ENCODE measurements at places on chromosomes 13 and 19. TPM values are rescaled to one million over a fixed set of nuclear protein-coding genes. Genes with fewer than 3 reads are reported as not detected.

- DNase-seq, result peak; percentile 72
These were observed 665 bp downstream of the GPX4 start for GRCh38 chr19:1104311-1105007.

DNA sequence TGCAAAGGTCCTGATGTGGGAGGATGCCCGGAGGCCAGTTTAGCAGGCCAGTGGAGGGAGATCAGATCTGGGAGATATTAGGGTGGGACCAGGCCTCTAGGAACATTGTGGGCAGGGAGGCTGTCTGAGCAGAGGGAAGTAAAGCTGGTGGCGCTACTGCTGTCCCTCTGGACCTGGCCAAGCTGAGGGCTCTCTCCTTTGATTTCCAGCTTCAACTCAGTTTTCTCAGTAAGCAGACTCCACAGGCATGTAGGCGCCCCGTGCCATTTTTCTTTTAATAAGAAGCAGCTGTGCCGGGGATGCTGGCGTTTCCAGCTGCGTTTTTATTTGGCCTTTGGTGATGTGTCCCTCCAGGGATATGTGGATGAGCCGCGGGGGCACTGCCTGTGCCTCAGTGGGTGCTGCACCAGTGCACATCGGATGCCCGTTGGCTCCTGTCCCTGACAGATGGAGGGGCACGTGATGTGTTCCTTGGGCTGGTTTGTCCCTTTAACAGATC lies 6.7 kb downstream of the DNM2 start:
- no peak for DNase-seq

DNA sequence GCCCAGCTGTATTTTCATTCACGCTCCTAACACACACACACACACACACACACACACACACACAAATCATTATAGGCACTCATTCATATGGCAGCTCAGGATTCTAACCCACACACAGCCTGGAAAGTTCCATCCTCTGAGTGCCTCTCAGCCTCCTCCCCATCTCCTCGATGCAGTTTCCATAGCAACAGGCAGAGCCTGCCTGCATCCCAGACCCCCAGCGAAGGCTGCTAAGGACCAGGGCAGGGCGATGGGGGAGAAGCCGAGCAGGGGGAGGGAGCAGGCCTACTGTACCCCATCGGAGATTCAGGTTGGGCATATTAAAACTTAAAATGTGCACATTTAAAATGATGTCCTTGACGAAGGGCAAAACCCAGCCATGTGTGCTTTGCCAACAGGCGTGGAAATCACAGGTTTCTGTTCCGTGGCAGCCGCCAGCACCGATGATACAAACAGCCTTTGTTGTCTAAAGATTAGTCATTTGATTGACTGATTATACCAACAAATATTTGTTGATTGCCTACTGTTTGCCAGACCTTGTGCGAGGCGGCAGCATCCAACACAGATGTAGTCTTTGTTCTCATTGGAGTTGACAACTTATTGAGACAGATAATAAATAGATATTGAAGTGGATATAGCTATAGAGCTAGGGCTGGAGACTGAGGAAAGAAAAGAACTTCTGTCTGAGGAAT lies 43.8 kb upstream of the USP29 start:
- DNase-seq, result peak; percentile 65

DNA sequence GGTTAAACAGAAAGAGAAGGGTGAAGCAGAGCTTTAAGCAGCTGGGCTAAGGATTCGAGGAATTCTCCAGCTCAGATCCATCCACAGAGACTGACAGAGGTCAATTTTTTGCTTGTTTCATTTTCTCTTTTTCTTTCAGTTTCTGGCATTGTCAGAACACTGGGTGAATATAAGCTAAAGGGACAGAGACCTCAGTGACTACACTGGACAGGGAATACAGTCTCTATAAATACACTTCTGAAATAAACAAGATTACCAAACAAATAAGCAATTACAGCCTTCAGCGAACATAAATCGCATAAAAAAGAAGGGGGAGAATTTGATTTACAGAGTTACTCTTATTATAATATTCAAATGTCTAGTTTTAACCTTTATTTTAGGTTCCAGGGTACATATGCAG lies 3.7 kb upstream of the ZNF441 start:
- DNase-seq, result no peak

DNA sequence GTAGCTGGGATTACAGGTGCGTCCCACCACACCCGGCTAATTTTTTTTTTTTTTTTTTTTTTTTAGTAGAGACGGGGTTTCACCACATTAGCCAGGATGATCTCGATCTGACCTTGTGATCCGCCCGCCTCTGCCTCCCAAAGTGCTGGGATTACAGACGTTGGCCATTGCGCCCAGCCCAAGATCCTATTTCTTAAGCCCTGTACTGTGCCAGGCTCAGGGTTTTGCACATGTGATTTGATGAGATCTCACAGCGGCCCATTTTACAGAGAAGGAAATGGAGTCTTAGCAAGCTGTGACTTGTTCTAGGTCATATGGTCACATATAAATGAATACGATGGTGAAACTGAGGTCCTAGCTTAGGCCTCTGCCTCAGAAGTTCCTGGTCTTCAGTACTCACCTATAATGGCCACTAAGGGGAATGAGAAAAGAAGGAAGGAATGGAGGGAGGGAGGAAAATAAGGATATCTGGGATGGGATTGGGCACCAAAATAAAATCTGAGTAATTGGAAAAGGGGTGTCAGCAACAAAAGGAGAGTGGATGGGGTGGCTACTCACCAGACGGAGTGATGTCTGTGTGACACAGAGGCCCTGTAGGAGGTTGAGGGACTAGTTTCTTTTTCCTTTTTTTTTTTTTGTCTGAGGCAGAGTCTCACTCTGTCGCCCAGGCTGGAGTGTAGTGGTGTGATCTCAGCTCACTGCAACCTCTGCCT lies 1.3 kb downstream of the OSCAR start:
- DNase-seq, result no peak

GRCh38 chr13:67916650-67917049 lies 686.5 kb upstream of the PCDH9 start:
- DNase-seq, result no peak

- no peak for DNase-seq
These were observed 384.5 kb upstream of the GPC6 start for GRCh38 chr13:92842145-92842544.

GRCh38 chr19:53156850-53157249 lies 2.0 kb downstream of the ZNF347 start:
- no peak for DNase-seq

- DNase-seq, result no peak
These were observed 73.3 kb upstream of the ATXN8OS start for GRCh38 chr13:70034286-70034685.

- DNase-seq, result no peak
These were observed 1418.5 kb downstream of the EFNB2 start for GRCh38 chr13:105116966-105117365.

GRCh38 chr13:39542361-39542760 lies 60.6 kb downstream of the LHFPL6 start:
- DNase-seq, result no peak

- DNase-seq, result no peak
These were observed 106.2 kb downstream of the VWA8 start for GRCh38 chr13:41854758-41855157.

DNA sequence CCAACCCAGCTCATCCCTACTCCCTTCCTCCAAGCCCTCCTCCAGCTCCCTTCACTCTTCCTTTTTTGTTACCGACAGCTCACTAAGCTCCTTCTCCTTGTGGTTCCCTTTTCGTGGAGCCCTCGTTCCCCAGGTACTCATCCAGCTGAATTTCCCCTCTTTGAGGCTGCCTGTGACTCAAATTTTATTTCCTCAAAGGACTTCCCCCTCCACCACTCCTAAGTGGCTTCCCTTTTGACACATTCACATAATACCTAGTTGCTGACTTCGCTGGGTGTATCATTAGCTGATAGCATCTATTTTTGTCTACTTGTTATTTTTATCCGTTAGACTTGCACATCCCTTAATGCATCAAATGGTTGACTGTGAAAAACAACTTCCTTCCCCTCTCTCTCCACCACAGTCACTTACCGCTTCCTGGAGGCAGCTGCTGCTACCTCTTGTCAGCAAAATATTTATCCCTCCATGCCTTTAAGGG lies 14.5 kb downstream of the FFAR2 start:
- DNase-seq, result no peak

DNA sequence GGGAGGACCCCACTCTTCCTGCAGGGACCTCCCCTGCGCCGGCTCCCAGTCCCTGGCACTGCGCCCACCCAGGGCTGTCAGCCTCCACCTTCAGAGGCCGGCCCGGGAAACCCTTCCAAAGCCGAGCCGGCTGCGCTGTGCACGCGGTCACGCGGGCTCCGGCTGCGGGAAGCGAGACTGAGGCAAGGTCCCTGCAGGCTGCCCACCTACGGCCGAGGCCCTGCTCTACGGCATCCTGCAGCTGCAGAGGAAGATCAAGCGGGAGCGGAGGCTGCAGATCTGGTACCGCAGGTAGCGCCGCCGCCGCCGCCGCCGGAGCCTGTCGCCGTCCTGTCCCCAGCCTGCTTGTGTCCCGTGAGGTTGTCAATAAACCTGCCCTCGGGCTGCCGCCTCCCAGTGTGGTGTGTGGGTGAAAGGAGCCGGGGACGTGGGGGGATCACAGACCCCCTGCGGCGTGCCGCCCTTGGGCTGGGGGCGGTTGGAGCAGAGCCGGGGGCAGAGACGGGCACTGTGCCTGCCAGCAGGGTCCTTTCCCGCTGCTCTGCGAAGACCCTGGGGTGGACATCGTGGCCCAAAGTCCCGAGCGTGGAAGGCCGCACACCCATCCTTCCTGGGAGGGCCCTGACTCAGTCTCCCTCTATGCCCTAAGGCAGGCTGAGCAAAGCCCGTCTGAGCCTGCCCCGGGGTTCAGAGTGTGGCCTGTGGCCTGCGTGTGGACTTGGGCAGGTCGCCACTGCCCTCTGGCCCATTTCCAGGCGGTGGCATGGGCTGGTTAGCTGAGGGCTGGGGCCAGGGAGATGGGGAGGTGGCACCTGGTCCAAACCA lies 5.9 kb downstream of the GAMT start:
- no peak for DNase-seq

DNA sequence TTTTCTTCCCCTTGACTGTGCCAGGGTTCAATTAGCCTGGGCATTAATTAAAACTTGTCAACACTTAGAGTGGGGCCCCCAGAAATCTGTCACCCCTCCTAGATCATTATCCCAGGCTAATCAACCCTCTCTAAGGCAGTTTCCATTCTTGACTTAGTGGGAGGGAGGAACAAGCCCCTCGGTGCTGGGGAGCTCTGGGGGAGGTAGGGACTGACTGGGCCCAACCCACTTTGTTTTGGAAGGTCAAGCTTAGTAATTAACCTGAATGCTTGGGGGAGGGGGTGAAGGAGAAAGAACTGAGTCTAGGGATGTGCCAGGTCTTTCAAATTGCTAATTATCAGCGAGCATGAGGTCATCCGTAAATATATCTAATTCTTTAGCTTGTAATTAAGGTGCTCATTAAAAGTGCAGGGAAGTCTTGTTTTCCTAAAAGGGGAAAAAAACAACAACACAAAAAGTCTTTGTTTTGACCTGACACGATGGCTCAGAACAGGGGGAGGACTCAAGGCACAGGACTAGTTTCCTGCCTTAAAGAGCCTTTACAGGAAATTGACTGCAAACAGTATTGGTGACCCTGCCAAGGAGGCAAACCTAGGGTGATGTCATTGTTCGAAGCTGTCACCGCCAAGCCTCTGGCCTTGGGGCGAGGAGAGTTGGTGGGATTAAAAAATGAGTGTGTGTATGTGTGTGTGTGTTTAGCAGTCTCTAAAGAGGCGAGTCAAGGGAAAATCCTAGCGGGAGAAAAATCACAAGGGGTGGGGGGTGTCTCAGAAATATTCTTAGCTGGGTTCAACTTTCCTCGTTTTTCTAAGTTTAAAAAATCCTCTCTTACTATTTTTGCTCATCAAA lies 19.4 kb downstream of the ACTN4 start:
- DNase-seq, result no peak

- no peak for DNase-seq
These were observed 38.2 kb downstream of the IGFL2 start for GRCh38 chr19:46186101-46186716.

DNA sequence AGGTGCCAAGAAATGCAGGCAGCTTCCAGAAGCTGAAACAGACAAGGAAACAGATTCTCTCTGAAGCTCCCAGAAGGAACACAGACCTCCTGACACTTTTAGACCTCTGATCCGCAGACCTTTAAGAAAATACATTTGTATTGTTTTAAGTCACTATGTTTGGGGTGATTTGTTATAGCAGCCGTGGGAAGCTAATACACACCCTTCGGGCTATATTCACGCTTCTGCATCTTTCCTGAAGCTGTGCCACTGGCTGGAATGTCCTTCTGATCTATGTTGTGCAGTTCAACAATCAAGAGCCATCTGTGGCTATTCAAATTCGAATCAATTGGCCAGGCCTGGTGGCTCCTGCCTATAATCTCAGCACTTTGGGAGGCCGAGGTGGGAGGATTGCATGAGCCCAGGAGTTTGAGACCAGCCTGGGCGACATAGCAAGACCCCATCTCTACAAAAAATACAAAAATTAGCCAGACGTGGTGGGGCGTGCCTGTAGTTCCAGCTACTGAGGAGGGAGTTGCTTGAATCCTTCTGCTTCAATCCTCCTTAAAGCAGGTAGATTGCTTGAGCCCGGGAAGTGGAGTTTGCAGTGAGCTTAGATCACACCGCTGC lies 5.8 kb upstream of the DHX34 start:
- no peak for DNase-seq

- DNase-seq, result no peak
These were observed 27.3 kb downstream of the LHFPL6 start for GRCh38 chr13:39575641-39576238.

GRCh38 chr13:58955546-58956385 lies 1208.0 kb downstream of the DIAPH3 start:
- no peak for DNase-seq

DNA sequence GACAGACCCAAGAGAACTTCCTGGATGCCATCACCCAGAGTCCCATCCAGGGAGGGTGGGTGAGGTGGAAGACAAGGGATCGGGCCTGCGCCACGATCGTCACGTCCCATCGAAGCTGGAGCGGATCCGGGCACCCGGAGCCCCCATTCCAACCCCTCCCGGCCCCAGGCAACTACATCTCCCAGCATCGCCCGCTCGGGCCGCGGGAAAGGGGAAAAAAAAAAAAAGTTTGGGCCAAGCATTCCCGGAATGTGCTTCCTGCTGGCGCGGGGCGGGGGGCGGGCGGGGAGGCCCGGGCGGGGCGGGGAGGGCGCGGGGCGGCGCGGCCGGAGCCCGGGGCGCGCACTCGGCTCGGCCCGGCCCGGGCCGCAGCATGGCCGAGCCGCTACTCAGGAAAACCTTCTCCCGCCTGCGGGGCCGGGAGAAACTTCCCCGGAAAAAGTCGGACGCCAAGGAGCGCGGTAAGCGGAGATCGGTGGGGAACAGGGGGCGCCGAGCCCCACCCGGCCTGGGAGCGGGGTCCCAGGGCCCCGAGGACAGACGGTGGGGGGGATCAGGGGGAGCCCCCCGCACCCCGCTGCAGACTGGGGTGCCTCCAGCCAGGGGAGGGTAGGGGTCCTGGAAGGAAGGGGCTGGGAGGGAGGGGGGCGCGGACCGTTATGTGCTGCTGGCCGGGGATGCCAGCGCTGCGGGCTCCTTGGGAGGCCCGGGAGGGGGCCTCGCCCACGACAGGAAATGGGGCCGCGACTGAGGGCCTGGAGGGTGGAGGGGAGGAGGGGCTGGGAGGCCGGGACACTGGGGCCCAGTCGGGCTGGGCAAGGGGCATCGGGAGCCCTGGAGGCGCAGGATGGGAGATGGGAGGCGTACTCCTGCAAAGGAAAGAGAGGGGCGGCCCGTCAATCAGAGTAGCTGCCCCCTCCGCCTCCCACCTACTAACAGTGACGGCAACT lies at the start of gene SYDE1:
SYDE1 (plus strand) TSS at position 341 of the 950 bp plus-strand sequence; CDS start at position 374, 33 bp downstream.
- peak; percentile 50 for DNase-seq

The SRRM5 gene
- 0.11 TPM for total RNA-seq

The MEX3D gene
- total RNA-seq, result 10.2 TPM

The GFY gene
- total RNA-seq, result not detected

The ZNF302 gene
- not detected for total RNA-seq

The NDUFS7 gene
- total RNA-seq, result 66.9 TPM

The CBY2 gene
- not detected for total RNA-seq

The TMEM238 gene
- not detected for total RNA-seq

The KLHL1 gene
- not detected for total RNA-seq

Data from HepG2 (cell line).